ENCODE measurements at places on chromosomes 7 and 10.

DNA sequence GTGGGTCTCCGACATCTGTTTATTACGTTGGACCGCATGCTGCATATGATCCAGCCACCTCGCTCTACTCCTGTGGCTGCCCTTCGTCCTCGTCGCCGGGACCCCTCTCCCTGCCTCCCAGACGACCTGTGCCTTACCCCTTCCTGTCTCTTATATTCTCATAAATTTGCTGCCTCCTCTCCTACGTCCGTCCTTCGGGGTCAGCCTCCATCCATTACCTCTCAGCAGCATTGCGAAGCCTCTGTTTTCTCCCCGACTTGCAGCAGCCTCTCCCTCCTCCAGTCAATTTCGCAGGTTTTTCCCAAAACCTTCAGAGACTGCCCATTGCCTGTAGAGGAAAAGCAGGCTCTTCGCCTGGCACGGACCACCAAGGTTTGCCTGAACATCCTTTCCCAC is 39.4 kb upstream of the LEP start:
- no peak for DNase-seq

DNA sequence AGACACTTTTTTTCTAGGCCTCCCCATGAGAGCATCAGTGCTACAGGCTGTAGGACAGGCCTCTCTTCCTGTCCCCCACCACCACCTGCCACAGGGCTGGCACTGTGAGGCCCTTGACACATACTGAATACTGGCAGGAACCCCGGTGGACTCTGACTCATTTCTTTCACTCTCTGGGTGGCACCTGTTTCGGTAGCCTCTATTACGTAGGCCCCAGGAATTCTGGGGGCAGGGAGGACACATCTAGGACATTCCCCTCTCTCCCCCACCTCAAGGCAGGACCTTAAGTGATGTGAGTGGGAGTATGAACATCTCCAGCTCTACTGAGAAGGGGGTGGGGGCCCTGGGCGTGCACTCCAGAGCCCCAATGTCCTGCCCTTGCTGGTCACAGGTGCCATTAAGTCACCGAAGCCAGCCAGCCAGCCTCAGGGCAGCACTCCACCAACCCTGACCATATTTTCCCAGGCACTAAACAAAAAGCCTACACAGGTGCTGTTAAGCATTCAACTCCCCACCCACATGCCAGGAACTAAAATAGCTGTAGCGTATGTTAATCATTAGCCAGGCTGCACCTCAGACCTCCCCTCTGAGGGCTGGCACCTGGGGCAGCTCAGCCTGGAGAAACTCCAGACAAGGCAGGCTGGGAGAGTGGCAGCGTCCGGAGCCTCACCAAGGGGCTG is 8.9 kb downstream of the ANXA11 start:
- peak; percentile 88 for DNase-seq

GRCh38 chr10:36886303-36886891 is 239.0 kb upstream of the ANKRD30A start:
- DNase-seq, result no peak

GRCh38 chr7:10770176-10770575 is 203.5 kb upstream of the PHF14 start:
- no peak for DNase-seq

- DNase-seq, result peak; percentile 51
Observed at GRCh38 chr10:16520900-16521299, 779 bp downstream of the C1QL3 start.

DNA sequence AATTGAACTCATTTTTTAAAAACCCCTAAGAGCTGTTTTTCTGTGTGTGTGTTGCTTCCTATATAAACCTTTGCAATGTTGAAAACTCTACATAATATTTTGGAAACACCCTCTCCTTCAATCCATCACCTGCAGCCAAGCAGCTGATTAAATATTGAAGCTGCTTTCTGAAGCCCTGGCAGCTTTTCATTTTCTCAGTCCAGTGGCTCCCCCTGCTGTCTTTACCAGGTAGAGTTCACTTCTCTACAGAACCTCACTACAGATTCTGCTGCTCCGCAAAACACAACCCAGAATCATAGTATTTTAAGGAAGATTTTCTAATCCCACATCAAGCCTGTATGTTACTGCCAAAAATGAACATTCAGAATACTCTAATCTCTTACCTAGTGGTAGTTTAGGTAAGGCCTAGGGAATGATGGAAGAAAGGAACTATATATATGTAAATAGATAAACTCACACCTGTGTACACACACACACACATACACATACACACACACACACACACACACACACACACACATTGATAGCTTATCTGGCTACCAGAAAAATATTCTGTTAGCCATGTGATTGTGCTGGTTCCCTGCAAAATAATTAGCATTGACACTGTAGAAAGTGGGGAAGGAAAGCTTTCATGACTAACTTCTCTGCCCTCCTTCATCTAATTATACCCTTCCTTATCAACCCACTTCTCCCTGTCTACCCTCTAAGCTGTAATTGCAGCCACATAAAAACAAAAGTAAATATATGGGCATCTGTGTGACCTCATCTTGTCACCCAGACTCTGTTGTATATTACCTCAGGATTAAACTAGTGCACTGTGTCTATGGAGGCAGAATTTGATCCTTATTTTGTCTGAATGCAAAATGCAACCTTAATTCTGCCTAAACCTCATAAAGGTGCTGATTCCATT is 229.5 kb upstream of the FZD1 start:
- peak; percentile 73 for DNase-seq

DNA sequence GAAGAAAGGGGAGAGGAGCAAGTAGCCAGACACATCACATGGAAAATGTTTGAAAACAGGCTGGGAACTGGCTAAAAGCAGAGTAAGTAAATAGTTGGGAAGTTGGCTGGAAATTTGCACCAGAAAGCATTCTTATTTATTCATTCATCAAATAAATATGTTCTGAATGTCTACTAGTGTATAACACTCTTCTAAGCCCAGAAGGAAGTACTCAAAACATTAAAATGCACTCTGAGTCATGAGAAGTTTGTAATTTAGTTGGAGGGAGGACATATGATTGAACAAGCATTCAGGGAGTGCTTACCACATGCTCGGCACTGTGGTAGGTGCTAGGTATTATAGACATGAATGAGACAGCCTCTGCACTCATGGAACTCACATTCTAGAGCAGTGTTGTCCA is 37.0 kb upstream of the CNNM1 start:
- peak; percentile 36 for DNase-seq

GRCh38 chr10:11433657-11434056 is 177.8 kb downstream of the USP6NL start:
- DNase-seq, result no peak

DNA sequence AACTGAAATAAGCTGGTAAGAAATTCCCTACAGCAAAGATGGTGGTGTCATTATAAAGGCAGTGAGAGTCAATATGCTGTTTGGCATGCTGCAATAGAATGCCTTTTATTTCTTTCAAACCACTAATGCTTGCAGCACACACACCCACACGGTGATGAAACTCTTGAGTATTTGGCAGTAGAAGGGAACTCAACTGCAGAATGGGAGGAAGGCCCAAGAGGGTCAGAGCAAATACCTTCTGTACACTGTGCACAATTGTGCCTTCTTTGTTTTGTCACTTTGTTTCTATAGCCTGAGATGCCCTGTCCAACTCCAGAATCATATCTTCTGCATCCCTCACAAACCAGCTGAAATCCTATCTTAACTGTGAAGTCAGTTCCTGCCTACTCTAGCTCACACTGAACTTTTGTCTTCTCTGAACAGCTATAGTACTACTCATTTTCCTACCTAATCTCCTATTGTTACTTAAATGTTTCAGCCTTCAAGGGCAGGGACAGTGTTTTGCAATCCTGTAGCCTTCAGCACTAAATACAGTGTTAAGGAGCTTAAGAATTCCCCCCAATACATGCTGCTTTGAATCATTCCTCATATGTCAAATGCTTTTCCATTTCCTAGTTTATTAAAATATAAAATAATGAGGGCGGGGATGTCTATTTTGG is 22.2 kb downstream of the MMS19 start:
- DNase-seq, result no peak
